ENCODE measurements at places on chromosomes 1 and 21. TPM values are rescaled to one million over a fixed set of nuclear protein-coding genes. Genes with fewer than 3 reads are reported as not detected.

The GUCA2B gene
- not detected for total RNA-seq

GRCh38 chr1:34167389-34167788 lies 2.4 kb upstream of the CSMD2 start:
- peak; percentile 61 for DNase-seq
- no peaks in the 10 kb centered on the region for H3K36me3 ChIP-seq
- no peaks in the 10 kb centered on the region for H3K4me1 ChIP-seq
- H3K4me3 ChIP-seq, result no peak overlapping the region
- peaks cover 85% of the 10 kb centered on the region for H3K27me3 ChIP-seq

- peaks cover 10% of the 10 kb centered on the region for H3K4me1 ChIP-seq
- H3K27me3 ChIP-seq, result no peaks in the 10 kb centered on the region
- DNase-seq, result no peak
- H3K4me3 ChIP-seq, result peak overlapping the region; percentile 13
- H3K36me3 ChIP-seq, result no peaks in the 10 kb centered on the region
- no peak overlapping the region for H3K27ac ChIP-seq
Observed at GRCh38 chr1:147579934-147580537, 38.7 kb downstream of the BCL9 start.

DNA sequence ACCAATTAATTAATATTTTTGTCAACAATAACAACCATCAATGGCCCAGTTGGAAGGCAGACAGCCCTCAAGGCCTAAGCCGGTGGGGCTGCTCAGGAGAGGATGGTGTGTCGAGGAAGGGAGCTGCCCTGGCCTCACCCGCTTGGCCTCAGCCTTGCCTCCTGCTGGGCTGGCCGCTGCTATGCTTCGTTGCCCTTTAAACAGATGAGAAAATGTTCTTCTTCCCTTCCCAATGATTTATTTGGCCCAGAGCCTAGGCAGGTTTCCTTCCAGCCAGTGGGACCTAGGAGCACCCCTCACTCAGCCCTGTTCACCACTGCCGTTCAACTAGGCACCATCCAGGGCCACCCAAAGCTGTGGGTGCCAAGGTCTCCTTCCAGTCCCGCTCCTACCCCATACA lies 3.1 kb upstream of the ADGRB2 start:
- H3K36me3 ChIP-seq, result no peaks in the 10 kb centered on the region
- peaks cover 18% of the 10 kb centered on the region for H3K27me3 ChIP-seq
- no peak overlapping the region for H3K27ac ChIP-seq
- H3K4me3 ChIP-seq, result no peak overlapping the region
- H3K4me1 ChIP-seq, result peaks cover 29% of the 10 kb centered on the region
- no peak for DNase-seq

DNA sequence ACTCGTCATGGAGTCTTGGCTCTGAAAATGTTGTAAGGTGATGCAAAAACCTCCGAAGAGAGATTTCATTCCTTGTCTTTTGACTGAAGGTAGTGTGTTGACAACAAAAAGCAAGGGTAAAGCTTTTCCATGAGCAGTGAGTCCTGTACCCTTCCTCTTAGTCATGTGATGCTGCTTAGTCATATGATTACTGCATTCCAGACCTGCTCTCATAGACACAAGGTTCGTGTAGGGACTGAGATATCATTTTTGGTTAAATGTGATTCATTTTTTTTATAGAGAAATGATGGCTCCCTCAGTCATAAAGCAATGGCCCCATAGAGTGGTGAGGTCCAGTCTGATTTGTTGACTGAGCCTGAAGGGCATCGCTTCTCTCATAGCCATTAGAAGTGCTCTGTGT lies 9.2 kb downstream of the KCNJ6 start:
- H3K27ac ChIP-seq, result no peak overlapping the region
- H3K27me3 ChIP-seq, result peaks cover 21% of the 10 kb centered on the region
- DNase-seq, result no peak
- H3K4me3 ChIP-seq, result no peak overlapping the region
- no peaks in the 10 kb centered on the region for H3K4me1 ChIP-seq

GRCh38 chr1:209741889-209742288 lies 14.0 kb upstream of the TRAF3IP3 start:
- DNase-seq, result no peak
- H3K27me3 ChIP-seq, result peaks cover 19% of the 10 kb centered on the region
- H3K27ac ChIP-seq, result no peak overlapping the region
- no peaks in the 10 kb centered on the region for H3K36me3 ChIP-seq

The SLC41A1 gene
- 59.9 TPM for total RNA-seq

- H3K4me3 ChIP-seq, result no peak overlapping the region
- no peak overlapping the region for H3K27ac ChIP-seq
- H3K4me1 ChIP-seq, result no peaks in the 10 kb centered on the region
- H3K27me3 ChIP-seq, result no peaks in the 10 kb centered on the region
- no peak for DNase-seq
Observed at GRCh38 chr21:38679534-38679933, 126.2 kb upstream of the ETS2 start.

DNA sequence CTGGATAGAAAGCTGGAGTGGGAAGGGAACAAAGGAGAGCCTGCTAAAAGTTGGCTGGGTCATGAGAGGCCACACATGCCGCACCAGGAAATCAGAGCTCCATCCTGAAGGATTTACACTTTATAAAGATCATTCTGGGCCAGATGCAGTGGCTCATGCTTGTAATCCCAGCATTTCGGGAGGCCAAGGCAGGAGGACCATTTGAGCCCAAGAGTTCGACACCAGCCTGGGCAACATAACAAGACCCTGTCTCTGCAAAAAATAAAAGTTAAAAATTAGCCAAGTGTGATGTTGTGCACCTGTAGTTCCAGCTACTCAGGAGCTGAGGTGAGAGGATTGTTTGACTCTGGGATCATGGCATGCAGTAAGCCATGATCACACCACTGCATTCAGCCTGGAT lies 28.7 kb upstream of the RASAL2 start:
- peaks cover 4% of the 10 kb centered on the region for H3K27me3 ChIP-seq
- no peak overlapping the region for H3K4me3 ChIP-seq
- DNase-seq, result no peak
- no peak overlapping the region for H3K27ac ChIP-seq

DNA sequence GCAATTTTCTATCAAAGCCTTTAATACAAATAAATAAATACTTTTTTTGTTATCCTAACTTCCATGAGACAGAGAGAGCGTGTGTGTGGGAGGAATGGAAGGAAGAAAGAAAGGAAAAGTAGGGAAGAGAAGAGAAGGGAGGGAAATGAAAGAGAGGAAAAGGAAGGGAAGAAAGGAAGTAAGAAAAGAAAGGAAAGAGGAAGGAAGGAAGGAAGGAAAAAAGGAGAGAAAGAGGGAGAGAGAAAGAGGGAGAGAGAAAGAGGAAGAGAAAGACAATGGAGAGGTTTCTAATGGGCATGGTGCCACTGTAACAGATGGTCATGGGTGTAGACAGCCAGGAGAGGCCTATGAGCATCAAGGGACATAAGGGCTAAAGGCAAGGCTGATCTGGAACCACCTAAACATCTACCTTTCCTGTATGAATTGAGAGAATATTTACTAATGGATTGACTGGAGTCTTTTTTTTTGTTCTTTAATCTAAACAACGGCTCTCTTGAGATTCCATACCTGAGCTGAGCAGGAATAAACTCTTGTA lies 234.9 kb downstream of the PTPRC start:
- H3K27ac ChIP-seq, result no peak overlapping the region
- no peaks in the 10 kb centered on the region for H3K27me3 ChIP-seq
- peaks cover 5% of the 10 kb centered on the region for H3K4me1 ChIP-seq
- no peaks in the 10 kb centered on the region for H3K36me3 ChIP-seq

DNA sequence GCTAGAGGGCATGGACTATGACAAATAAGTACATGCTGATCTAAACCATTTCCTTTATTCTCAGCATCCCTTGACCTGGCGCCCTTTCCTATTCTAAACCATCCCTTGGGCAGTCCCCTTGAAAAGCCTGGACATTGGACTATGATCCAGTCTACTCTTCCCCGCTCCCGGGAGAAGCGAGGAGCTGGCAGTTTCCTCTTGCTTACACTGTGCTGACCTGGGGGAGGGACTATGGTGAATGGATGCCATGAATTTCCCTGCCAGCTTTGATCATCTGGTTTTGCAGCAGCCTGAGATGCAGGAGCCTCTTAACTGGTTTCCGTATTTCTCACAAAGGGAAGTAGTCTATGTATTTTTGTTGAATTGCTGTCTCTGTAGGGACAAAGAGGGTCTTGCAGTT lies 121.7 kb downstream of the KIF26B start:
- DNase-seq, result no peak
- H3K4me3 ChIP-seq, result no peak overlapping the region
- no peak overlapping the region for H3K27ac ChIP-seq
- H3K4me1 ChIP-seq, result peaks cover 8% of the 10 kb centered on the region
- no peaks in the 10 kb centered on the region for H3K36me3 ChIP-seq

- DNase-seq, result peak; percentile 77
- no peaks in the 10 kb centered on the region for H3K36me3 ChIP-seq
- no peak overlapping the region for H3K27ac ChIP-seq
- H3K4me3 ChIP-seq, result no peak overlapping the region
- no peaks in the 10 kb centered on the region for H3K27me3 ChIP-seq
- H3K4me1 ChIP-seq, result no peaks in the 10 kb centered on the region
Observed at GRCh38 chr1:84433258-84434080, 35.2 kb downstream of the DNASE2B start.

- H3K27ac ChIP-seq, result no peak overlapping the region
- no peak overlapping the region for H3K4me3 ChIP-seq
- no peaks in the 10 kb centered on the region for H3K36me3 ChIP-seq
- peaks cover 10% of the 10 kb centered on the region for H3K4me1 ChIP-seq
- no peak for DNase-seq
Observed at GRCh38 chr1:207647671-207648333, 2.9 kb downstream of the CR1L start.

The C21orf91 gene
- total RNA-seq, result 49.5 TPM

The TMEM269 gene
- total RNA-seq, result 0.66 TPM

- peak; percentile 84 for DNase-seq
- no peaks in the 10 kb centered on the region for H3K27me3 ChIP-seq
- H3K4me1 ChIP-seq, result peaks cover 5% of the 10 kb centered on the region
- H3K4me3 ChIP-seq, result no peak overlapping the region
Observed at GRCh38 chr1:117671781-117672501, 66.1 kb downstream of the TENT5C start.

- H3K27me3 ChIP-seq, result no peaks in the 10 kb centered on the region
- no peak overlapping the region for H3K4me3 ChIP-seq
- H3K36me3 ChIP-seq, result no peaks in the 10 kb centered on the region
- no peaks in the 10 kb centered on the region for H3K4me1 ChIP-seq
Observed at GRCh38 chr1:170239445-170239844, 93.7 kb downstream of the NTMT2 start.

DNA sequence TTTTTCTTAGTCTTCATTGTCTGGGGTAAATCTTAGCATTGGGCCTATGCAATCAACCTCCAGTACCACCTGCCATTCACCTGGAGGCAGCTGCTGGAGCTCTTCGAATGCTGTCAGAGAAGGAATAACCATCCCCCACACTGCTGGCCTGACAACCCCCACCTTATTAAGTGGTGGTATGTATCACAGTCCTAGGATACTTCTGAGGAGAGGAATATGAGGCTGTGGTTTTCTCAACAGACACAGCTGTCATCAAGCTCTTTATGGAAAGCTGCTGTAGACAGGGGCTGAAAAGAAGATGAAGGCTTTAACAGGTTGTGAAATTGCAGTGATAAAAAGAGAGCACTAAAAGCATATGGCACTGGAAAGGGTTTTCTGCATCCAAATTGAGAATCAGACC lies 61.7 kb downstream of the TSEN15 start:
- H3K4me1 ChIP-seq, result no peaks in the 10 kb centered on the region
- H3K27me3 ChIP-seq, result no peaks in the 10 kb centered on the region
- no peaks in the 10 kb centered on the region for H3K36me3 ChIP-seq
- DNase-seq, result no peak

The PRELP gene
- total RNA-seq, result 4.0 TPM

The CFAP107 gene
- total RNA-seq, result not detected

GRCh38 chr1:190942475-190942874 lies 464.8 kb upstream of the BRINP3 start:
- H3K36me3 ChIP-seq, result no peaks in the 10 kb centered on the region
- DNase-seq, result no peak
- H3K27ac ChIP-seq, result no peak overlapping the region
- H3K4me1 ChIP-seq, result no peaks in the 10 kb centered on the region

The ZSCAN20 gene
- 6.0 TPM for total RNA-seq

The FTCD gene
- total RNA-seq, result 4.6 TPM

The PDE4DIP gene
- 56.2 TPM for total RNA-seq

The HTR1D gene
- 4.1 TPM for total RNA-seq

- peak; percentile 48 for DNase-seq
- no peak overlapping the region for H3K27ac ChIP-seq
- H3K4me3 ChIP-seq, result no peak overlapping the region
- no peaks in the 10 kb centered on the region for H3K4me1 ChIP-seq
- peaks cover 12% of the 10 kb centered on the region for H3K27me3 ChIP-seq
Observed at GRCh38 chr1:205538235-205538840, 33.9 kb downstream of the CDK18 start.

- DNase-seq, result no peak
- H3K4me1 ChIP-seq, result no peaks in the 10 kb centered on the region
- no peaks in the 10 kb centered on the region for H3K36me3 ChIP-seq
- no peaks in the 10 kb centered on the region for H3K27me3 ChIP-seq
- H3K4me3 ChIP-seq, result no peak overlapping the region
- no peak overlapping the region for H3K27ac ChIP-seq
Observed at GRCh38 chr1:97999320-97999719, 78.5 kb upstream of the DPYD start.

- no peak overlapping the region for H3K4me3 ChIP-seq
- no peaks in the 10 kb centered on the region for H3K36me3 ChIP-seq
- no peaks in the 10 kb centered on the region for H3K4me1 ChIP-seq
- H3K27ac ChIP-seq, result no peak overlapping the region
- no peaks in the 10 kb centered on the region for H3K27me3 ChIP-seq
- no peak for DNase-seq
Observed at GRCh38 chr1:198370996-198371395, 169.5 kb downstream of the ATP6V1G3 start.

- H3K4me3 ChIP-seq, result no peak overlapping the region
- peaks cover 93% of the 10 kb centered on the region for H3K36me3 ChIP-seq
- no peaks in the 10 kb centered on the region for H3K27me3 ChIP-seq
- no peak overlapping the region for H3K27ac ChIP-seq
- no peaks in the 10 kb centered on the region for H3K4me1 ChIP-seq
Observed at GRCh38 chr1:32665915-32666314, 14.9 kb downstream of the RBBP4 start.

GRCh38 chr1:56676571-56677035 lies 31.5 kb downstream of the PRKAA2 start:
- H3K4me1 ChIP-seq, result no peaks in the 10 kb centered on the region
- no peak overlapping the region for H3K27ac ChIP-seq
- H3K4me3 ChIP-seq, result no peak overlapping the region

GRCh38 chr21:38930853-38931252 lies 125.1 kb downstream of the ETS2 start:
- no peaks in the 10 kb centered on the region for H3K36me3 ChIP-seq
- H3K27me3 ChIP-seq, result no peaks in the 10 kb centered on the region
- no peak for DNase-seq
- no peaks in the 10 kb centered on the region for H3K4me1 ChIP-seq
- H3K27ac ChIP-seq, result no peak overlapping the region

The MEX3A gene
- total RNA-seq, result 88.0 TPM

All from endodermal cell (in vitro differentiated cells).